Gastrocnemius medialis (tissue), 4 donors: ENCODE measurements at places on chromosomes 3 and 15. TPM values are rescaled to one million over a fixed set of nuclear protein-coding genes. Genes with fewer than 3 reads are reported as not detected.

The CYP8B1 gene
- not detected for total RNA-seq

The CHRM5 gene
- total RNA-seq = not detected

The LDHAL6B gene
- not detected for total RNA-seq

The RETNLB gene
- not detected for total RNA-seq

The ALPK3 gene
- 319 TPM for total RNA-seq

DNA sequence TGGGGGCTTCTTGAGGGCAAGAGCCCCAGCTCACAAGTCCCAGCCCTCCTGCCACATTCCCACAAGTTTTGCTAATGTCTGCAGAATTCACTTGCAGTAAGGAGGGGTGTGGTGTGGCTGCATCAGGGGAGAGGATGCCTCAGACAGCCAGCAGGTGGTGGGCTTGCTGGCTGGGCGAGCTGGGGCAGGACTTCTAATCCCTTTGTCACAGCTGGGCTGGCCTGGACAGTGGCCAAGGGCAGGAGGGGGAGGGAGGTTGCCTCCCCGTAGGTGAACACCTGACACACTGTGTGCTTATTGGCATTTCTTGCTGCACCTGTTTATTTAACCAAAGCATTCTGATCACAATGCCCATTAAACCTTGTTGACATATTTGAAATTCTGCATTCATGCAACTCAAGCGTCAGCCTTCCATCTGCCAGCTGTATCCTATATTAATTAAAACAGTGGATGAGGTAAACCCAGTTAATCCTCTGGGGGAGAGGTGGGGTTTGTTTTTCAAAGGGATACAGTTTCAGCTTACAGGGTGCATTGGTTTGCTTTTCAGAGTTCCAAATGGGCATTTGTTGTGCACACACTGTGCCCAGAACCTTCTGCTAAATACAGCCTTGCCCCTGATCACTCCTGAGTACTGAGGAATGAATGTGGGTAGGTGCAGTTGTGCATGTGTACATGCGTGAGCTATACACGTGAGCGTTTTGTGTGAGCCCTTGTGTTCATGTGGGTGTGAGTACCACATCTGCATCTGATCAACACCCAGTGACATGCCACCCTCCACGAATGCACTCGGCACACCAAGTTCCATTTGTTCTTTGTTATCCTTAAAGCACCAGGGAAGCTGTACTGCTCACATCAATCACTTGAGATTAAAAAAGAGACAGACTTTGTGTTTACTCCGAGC, 268.7 kb downstream of the XXYLT1 start:
- no peaks in the 10 kb centered on the region for H3K36me3 ChIP-seq
- no peak for DNase-seq
- H3K4me1 ChIP-seq = peaks cover 22% of the 10 kb centered on the region
- H3K4me3 ChIP-seq = no peak overlapping the region
- no peaks in the 10 kb centered on the region for H3K27me3 ChIP-seq

GRCh38 chr3:127149621-127150310, 43.2 kb upstream of the PRR23E start:
- H3K27me3 ChIP-seq = no peaks in the 10 kb centered on the region
- no peak for DNase-seq
- H3K36me3 ChIP-seq = no peaks in the 10 kb centered on the region
- H3K27ac ChIP-seq = no peak overlapping the region
- no peak overlapping the region for H3K4me3 ChIP-seq

GRCh38 chr3:53809764-53810400, 36.3 kb downstream of the CHDH start:
- H3K4me1 ChIP-seq = peaks cover 5% of the 10 kb centered on the region
- DNase-seq = no peak
- no peak overlapping the region for H3K4me3 ChIP-seq

The GOLGA6D gene
- not detected for total RNA-seq

GRCh38 chr3:138824114-138824506, 10.6 kb downstream of the PIK3CB start:
- DNase-seq = no peak
- H3K36me3 ChIP-seq = no peaks in the 10 kb centered on the region
- no peaks in the 10 kb centered on the region for H3K27me3 ChIP-seq
- H3K4me1 ChIP-seq = peaks cover 8% of the 10 kb centered on the region
- no peak overlapping the region for H3K27ac ChIP-seq

The IGF1R gene
- total RNA-seq = 14.2 TPM

DNA sequence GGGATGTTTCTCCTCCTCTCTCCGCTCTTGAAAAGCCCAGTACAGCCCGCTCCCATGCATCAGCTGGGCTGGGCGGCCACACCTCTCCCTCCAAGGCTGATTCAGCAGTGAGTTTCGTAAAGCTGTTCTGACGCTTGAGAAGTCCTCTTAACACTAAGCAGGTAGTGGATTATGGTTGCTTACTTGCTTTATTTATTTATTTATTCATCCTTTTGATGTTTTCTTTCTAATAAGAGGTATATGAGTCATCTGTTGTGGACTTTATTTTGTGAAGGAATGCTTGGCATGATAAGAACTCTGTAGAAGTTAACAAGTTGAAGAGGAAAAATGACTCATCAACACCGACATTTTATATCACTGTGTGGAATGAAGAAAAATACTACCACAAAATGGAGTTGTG, 285.0 kb downstream of the SQOR start:
- H3K4me3 ChIP-seq = no peak overlapping the region
- no peak for DNase-seq
- H3K4me1 ChIP-seq = no peaks in the 10 kb centered on the region
- peak overlapping the region; percentile 33 for H3K27ac ChIP-seq
- H3K27me3 ChIP-seq = no peaks in the 10 kb centered on the region
- H3K36me3 ChIP-seq = no peaks in the 10 kb centered on the region

- no peaks in the 10 kb centered on the region for H3K27me3 ChIP-seq
- H3K4me3 ChIP-seq = no peak overlapping the region
- DNase-seq = peak; percentile 25
- H3K27ac ChIP-seq = no peak overlapping the region
- H3K36me3 ChIP-seq = no peaks in the 10 kb centered on the region
Observed at GRCh38 chr15:55552926-55553325, 35.2 kb downstream of the PYGO1 start.

- no peak for DNase-seq
- no peak overlapping the region for H3K27ac ChIP-seq
- peaks cover 8% of the 10 kb centered on the region for H3K27me3 ChIP-seq
- H3K4me3 ChIP-seq = no peak overlapping the region
- peaks cover 9% of the 10 kb centered on the region for H3K4me1 ChIP-seq
- no peaks in the 10 kb centered on the region for H3K36me3 ChIP-seq
Observed at GRCh38 chr3:195806916-195807231, 4.9 kb downstream of the MUC4 start.

- H3K4me1 ChIP-seq = peaks cover 84% of the 10 kb centered on the region
- H3K27ac ChIP-seq = peak overlapping the region; percentile 96
- no peaks in the 10 kb centered on the region for H3K36me3 ChIP-seq
- no peaks in the 10 kb centered on the region for H3K27me3 ChIP-seq
- no peak for DNase-seq
Observed at GRCh38 chr3:52845691-52846431, 11.0 kb upstream of the MUSTN1 start.

DNA sequence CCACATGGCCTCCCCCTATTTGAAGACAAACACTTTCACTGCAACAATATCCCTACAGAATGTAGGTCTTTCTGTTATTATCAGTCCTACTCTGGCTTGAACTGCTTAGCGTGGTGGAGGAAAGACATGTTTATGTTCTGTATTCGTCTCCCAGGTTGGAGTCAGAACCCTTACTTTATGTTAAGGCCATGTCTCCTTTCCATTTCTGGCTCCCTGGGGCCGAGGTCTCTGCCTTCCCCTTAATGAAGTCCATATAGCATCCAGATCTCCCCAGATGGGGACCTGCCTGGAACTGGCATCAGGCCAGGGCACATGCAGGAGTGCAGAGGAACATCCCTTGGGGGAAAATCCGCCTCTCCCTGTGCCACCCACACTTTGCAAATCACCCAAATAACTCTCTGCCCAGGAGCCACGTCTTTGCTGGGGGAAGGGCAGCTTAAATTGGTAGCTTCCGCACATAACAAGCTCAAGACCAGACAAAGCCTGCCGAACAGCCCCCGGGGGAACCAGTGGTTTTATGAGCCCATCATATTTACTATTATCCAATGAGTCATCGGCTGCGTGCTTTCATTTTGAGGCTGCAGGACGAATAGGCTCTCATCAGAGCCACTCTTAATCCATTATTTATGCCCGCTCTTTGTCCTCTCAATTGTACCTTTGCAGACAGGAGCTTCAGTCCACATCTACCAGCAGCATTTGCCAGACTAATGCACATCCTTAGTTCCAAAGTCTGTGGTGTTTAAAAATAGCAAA, 237.0 kb downstream of the UACA start:
- H3K27ac ChIP-seq = no peak overlapping the region
- no peak overlapping the region for H3K4me3 ChIP-seq
- no peak for DNase-seq
- no peaks in the 10 kb centered on the region for H3K36me3 ChIP-seq
- H3K27me3 ChIP-seq = no peaks in the 10 kb centered on the region
- no peaks in the 10 kb centered on the region for H3K4me1 ChIP-seq

- no peak overlapping the region for H3K4me3 ChIP-seq
- H3K27me3 ChIP-seq = no peaks in the 10 kb centered on the region
- no peaks in the 10 kb centered on the region for H3K36me3 ChIP-seq
- no peak for DNase-seq
- no peak overlapping the region for H3K27ac ChIP-seq
Observed at GRCh38 chr3:182704926-182705325, 88.4 kb upstream of the ATP11B start.

GRCh38 chr3:50215529-50215928, 10.5 kb downstream of the SLC38A3 start:
- H3K27ac ChIP-seq = peak overlapping the region; percentile 2
- DNase-seq = no peak
- no peaks in the 10 kb centered on the region for H3K27me3 ChIP-seq
- H3K36me3 ChIP-seq = no peaks in the 10 kb centered on the region

The GABRB3 gene
- 0.23 TPM for total RNA-seq

The SLC15A2 gene
- total RNA-seq = 0.26 TPM

GRCh38 chr3:56758539-56758981, 43.2 kb downstream of the ARHGEF3 start:
- DNase-seq = no peak
- H3K4me1 ChIP-seq = peaks cover 42% of the 10 kb centered on the region
- peak overlapping the region; percentile 53 for H3K27ac ChIP-seq
- H3K36me3 ChIP-seq = no peaks in the 10 kb centered on the region
- H3K27me3 ChIP-seq = no peaks in the 10 kb centered on the region

The SLC49A4 gene
- total RNA-seq = 81.7 TPM

- no peak overlapping the region for H3K4me3 ChIP-seq
- DNase-seq = no peak
- no peak overlapping the region for H3K27ac ChIP-seq
- no peaks in the 10 kb centered on the region for H3K4me1 ChIP-seq
- no peaks in the 10 kb centered on the region for H3K36me3 ChIP-seq
Observed at GRCh38 chr3:178804606-178805005, 267.0 kb downstream of the ZMAT3 start.

The PLXNA1 gene
- total RNA-seq = 27.9 TPM

GRCh38 chr3:163328680-163329079, 1749.6 kb downstream of the SI start:
- no peak overlapping the region for H3K27ac ChIP-seq
- no peak for DNase-seq
- no peaks in the 10 kb centered on the region for H3K27me3 ChIP-seq
- no peak overlapping the region for H3K4me3 ChIP-seq
- H3K36me3 ChIP-seq = no peaks in the 10 kb centered on the region

GRCh38 chr15:29675791-29676301, 146.4 kb downstream of the TJP1 start:
- no peaks in the 10 kb centered on the region for H3K4me1 ChIP-seq
- no peak overlapping the region for H3K27ac ChIP-seq
- no peak overlapping the region for H3K4me3 ChIP-seq
- no peaks in the 10 kb centered on the region for H3K36me3 ChIP-seq

GRCh38 chr3:172449466-172450149, 1.4 kb upstream of the GHSR start:
- H3K36me3 ChIP-seq = no peaks in the 10 kb centered on the region
- DNase-seq = no peak
- no peaks in the 10 kb centered on the region for H3K4me1 ChIP-seq
- peaks cover 51% of the 10 kb centered on the region for H3K27me3 ChIP-seq

DNA sequence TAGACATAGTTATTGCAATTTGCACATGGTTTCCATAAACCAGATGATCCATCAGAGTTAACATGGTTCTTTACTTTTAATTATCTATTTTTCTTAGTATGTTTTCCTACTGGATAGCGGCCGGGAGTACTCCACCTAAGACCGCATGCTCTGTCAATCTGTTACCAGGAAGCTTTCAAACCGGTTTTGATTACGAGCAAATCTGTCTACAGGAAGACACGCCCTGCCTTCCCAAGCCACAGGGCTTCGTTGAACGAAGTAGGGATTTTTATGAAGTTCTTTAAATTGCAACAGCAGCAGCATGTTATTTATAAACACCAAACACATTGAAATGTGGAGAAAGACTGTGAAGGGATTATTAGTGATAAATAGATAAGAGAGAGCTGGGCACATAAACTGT, 283.3 kb upstream of the ROBO2 start:
- H3K4me3 ChIP-seq = no peak overlapping the region
- H3K27me3 ChIP-seq = no peaks in the 10 kb centered on the region
- DNase-seq = no peak
- H3K36me3 ChIP-seq = no peaks in the 10 kb centered on the region
- H3K4me1 ChIP-seq = no peaks in the 10 kb centered on the region

DNA sequence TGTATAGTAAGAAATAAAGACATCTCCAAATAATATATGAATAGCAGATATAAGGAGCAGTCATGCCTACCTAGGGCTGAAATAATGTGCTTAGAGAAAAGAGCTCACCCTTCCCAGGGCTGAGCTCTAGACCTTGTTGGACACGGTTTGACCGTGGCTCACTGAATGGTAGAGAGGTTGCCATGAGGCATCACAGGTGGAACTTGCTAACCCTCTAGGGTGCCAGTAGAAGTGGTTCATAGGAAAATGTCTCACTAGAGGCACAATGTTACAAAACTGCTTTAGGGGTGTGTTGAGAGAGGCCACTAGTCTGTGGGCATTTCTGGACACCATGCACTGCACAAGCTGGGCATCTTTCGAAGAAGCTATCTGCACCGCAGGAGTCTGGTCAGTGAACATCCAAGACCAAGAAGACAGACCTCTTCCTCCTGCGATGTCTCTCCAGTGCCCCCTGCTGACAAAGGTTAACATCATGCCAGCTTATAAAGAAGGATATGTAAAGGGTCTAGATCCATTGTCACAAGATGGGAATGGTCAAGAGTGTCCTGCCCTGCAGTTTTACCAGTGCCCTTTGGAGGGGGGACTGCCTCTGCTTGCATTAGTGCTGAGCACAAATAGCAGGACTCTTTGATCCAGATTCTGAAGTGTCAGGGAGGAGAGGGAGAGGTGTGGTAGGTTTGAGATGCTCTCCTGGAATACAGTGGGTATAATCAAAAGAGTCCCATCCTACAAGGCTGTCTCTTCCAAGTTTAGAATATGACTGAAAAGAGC, 266.8 kb downstream of the ZNF385D start:
- H3K36me3 ChIP-seq = no peaks in the 10 kb centered on the region
- H3K27me3 ChIP-seq = no peaks in the 10 kb centered on the region
- no peak for DNase-seq
- H3K4me1 ChIP-seq = no peaks in the 10 kb centered on the region

The SMCO1 gene
- 1.7 TPM for total RNA-seq

DNA sequence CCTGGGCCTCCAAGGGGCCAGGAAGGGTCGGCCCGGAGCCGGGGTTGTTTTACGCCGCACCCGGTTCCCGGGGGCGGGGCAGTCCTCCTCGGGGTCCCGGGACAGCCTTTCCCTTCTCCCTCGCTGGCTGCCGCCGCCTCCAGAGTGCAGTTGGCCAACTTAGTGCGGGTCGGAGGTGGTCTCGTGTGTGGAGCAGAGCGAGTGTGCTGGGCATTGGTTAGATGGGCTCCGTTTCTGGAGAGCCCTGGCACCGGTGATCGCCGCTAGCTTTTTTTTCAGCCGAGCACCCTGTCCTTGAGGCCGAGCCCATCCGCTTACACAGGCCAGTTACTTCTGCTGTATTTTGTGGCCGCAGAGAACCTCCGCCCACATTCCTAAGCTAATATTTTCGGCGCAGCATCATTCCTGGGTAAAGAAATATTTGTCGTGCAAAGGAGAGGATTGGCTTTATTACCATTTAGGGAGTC, 585 bp downstream of the KIF23 start:
- H3K27ac ChIP-seq = no peak overlapping the region
- peaks cover 9% of the 10 kb centered on the region for H3K4me1 ChIP-seq
- peaks cover 2% of the 10 kb centered on the region for H3K27me3 ChIP-seq
- no peak for DNase-seq
